ENCODE measurements at places on chromosomes 5 and 9.

DNA sequence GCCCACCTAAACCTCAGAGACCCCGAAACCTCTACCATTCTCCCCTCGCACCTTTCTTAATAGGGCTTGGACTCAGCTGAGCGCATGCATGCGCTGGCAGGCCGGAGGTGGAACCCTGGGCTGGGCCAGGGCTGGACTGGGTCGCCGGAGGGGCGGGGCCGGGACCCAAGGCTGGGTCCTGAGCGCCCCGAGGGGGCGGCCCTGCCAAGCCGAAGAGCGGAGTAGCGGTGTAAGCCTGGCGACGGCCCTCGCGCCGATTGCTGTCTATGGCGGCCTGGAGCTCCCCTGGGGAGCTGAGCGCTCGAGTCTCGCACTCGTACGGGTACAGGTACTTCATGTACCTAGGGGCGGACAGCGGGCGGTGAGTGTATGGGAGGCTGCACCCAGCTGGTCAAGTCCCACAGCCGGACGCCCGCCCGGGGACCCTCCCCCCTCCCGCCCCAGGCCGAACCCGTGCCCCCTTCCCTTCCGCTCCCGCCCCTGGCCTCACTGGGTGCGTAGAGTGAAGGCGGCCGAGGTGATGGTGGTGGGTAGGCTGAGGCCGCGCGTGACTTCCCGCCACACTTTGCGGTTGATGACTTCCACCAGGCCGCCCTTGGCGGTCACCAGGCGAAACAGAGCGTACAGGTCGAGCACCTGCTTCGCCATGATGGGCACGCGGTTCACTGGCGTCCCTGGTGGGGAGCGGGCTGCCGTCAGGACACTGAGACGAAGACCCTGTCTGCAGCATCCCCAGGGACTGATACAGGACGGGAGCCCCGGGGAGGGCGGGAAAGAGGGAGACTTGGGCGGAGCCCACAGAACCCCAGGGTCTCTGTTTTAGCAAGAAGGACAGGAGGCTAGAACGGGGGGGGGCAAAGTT, 3.3 kb upstream of the DCTN3 start:
- DNase-seq = no peak

DNA sequence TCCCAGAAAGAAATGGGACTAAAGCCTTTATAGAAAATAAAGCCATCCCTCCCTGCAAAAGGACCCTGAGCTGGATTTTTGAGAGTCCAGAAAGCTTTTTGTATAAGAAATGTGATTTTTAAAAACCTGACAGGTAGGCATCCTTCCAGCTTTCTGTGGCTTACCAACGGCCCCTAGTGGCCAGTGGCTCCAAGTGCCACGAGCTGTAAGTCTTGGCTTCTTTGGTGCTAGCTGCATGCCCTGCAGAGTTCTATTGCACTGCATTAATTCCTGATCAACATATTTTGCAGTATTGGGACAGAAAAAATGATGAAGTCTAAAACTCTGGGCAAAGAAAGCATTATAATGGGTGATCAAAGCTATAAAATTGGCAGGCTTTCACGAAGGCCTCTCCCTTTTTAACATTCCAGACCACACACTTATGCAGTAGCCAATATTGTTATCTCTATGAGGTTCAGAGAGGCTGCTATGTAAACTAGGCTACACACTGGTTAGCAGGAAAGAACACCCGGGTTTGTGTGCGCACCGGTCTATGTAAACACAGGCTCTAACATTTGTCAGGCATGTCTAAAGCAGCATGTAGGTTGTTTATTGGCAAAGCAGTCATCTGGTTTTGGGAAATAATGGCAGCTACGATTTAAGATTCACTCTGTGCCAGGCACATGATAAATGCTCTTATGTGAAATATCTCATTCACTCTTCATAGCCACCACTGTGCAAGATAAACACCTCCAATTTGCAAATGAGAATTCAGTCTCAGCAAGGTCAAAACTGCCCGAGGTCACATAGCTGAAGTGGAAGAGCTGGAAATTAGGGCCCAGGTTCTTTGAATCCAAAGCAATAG, 55.2 kb downstream of the NMUR2 start:
- peak; percentile 24 for DNase-seq

GRCh38 chr9:20698782-20699181, 14.7 kb downstream of the FOCAD start:
- DNase-seq = no peak

- DNase-seq = no peak
Measured at GRCh38 chr5:31962871-31963307, 211.2 kb downstream of the GOLPH3 start.

GRCh38 chr5:40682154-40683017, 2.7 kb downstream of the PTGER4 start:
- peak; percentile 70 for DNase-seq

DNA sequence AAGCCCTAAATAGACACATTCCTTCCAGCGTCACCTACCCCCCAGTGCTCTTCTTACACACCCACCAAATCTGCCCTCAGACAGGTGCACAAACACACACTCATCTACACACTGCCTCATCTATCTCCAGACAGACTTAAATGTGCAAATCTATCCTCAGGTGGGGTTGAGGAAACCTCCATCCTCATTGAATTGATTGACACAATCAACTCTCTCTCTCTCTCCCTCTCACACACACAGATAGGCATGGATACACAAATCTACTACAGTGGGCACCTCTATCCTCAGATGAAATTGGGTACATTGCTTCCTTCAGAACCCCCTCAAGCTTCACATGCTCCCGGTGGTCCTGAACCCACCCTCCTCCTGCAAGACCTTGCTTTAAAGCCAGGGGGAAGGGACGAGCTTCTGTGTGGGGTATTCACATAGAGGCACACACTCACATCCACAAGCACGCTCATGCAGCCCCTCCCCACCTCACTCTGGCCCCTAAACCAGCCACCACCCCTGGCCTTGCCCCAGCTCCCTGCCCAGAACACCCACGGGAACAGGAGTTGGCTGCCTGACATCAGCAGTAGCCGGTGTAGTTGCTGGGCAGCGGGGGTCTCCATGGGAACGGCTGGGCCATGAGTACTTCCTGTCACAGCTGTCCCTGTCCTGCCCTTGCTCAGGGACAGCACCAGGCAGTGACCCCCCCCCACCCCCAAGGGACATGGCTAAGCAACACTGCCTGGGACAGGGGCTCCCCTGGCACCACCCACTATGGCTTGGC, 22.8 kb downstream of the PCDH1 start:
- DNase-seq = no peak

GRCh38 chr5:162456086-162456485, 388.5 kb downstream of the GABRG2 start:
- no peak for DNase-seq

GRCh38 chr9:737400-738120, 103.9 kb upstream of the DMRT1 start:
- DNase-seq = no peak

- DNase-seq = no peak
Measured at GRCh38 chr9:35928591-35929452, 19.5 kb downstream of the SPAAR start.

DNA sequence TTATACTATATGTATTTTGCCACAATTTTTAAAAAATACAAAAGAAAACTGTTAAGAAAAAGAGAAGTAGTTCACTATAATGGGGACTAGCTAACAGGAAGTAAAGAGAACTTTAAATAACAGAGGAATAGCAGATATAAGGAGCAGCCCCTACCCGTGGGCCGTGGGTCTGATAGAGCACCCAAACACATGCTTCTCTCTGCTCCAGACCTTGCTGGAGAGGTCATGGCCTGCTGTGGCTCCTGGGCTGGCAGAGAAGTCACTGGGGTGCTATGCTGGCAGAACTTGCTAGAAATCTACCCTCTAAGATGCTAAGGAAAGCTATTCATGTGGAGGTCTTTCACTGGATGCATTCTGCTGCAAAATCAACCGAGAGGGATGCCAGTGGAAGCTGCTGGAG, 10.0 kb upstream of the TNFAIP8 start:
- DNase-seq = no peak

DNA sequence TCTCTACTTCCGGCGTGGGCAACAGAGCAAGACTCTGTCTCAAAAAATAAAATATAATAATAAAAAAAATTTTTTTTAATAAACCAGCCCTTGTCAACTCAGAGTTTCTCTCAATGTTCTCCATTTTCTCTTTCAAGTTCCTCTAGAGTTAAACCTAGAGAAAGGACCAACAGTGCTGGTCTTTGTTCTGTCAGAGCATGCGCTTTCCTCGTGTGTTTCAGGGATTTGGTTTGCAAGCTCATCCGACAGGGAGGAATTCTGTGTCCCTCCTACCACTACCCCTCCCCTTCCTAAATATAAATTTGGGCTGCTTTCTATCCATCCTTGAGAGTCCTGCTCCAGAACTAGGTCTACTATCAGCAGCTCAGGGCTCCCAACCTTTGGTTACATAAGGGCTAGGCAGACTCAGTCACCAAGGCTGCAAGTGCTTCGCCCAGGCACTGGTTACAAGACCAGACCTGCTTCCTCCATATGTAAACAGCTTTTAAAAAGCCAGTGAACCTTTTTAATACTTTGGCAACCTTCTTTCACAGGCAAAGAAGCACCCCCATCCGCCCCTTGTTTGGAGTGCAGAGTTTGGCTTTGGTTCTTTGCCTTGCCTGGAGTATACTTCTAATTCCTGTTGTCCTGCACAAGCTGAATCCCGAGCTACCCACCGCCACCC, 13.5 kb downstream of the SETX start:
- no peak for DNase-seq

- peak; percentile 65 for DNase-seq
Measured at GRCh38 chr9:81669041-81669651, 20.2 kb downstream of the TLE1 start.

DNA sequence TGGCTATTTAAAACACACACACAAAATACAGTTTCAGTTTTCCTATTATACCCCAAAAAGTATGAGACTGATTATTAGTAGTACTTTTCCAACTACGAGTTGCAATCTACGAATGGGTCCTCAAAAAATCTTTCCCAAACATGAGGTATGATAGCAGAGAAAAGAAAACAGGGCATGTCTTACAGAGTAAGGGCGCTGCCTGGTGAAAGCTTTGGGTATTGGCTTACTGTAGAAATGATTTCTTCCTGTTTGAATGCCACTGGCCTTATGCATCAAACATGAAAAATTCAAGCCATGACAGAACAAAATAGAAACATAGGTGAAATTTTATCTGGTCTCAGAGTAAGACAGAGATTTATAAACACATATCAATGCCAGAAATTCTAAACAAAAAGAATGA, 448.0 kb downstream of the SPOCK1 start:
- no peak for DNase-seq

DNA sequence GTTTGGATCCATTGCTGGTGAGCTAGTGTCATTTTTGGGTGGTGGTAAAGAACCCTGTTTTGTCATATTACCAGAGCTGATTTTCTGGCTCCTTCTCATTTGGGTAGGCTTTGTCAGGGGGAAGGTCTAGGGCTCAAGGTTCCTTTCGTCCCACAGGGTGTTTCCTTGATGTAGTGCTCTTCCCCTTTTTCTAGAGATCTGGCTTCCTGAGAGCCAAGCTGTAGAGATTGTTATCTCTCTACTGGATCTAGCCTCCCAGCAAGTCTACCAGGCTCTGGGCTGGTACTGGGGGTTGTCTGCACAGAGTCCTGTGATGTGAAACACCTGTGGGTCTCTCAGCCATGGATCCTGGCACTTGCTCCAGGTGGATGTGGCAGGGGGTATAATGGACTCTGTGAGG, 145.9 kb downstream of the HINT1 start:
- no peak for DNase-seq

DNA sequence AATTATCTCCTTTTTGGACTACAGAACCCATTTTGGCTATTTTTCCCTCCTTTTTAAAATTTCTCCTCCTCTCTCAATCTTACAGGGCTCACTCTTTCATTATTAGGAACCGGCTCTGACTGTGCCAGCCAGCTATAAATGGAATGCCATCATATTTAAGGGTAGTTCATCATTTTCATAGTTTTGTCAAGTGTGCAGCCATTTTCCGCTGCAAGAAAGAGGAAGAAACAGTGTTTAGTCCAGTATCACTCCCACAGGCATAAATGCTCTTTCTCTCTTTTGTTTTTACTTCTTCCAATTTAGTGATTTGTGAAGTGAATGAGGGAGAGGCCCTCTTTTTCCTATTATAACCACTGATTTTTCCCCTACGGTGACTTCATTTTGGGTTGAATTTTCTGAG, 290.0 kb downstream of the NR3C1 start:
- DNase-seq = no peak

DNA sequence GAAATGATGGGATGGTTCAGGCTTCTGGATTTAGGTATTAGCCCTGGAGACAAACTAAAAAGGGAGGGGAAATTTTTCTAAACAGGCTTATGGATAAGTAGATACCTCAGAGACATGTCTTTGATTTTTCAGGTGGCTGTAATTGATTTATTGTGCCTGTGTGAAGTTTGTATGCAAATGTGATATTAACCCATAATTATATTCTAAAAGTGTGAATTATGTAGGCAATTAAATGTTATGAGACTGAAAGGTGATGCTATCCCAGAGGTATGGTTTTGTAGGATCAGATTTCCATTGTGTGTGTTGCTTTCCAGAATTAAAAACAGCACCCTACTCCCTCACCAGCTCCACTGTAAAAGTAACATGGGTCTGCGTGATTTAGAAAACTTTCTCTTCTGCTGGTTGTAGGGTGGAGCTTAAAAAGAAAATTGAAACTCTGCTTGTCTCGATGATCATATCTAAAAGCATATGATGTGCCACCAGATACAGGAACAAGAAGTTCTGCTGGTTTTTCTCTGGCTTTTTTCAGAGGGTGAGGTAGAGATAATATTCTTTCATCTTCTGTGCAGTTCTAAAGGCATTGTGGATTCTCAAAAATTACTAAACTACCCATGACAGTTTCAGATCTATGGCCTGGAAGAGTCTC, 71.8 kb upstream of the TAF11L2 start:
- DNase-seq = no peak

DNA sequence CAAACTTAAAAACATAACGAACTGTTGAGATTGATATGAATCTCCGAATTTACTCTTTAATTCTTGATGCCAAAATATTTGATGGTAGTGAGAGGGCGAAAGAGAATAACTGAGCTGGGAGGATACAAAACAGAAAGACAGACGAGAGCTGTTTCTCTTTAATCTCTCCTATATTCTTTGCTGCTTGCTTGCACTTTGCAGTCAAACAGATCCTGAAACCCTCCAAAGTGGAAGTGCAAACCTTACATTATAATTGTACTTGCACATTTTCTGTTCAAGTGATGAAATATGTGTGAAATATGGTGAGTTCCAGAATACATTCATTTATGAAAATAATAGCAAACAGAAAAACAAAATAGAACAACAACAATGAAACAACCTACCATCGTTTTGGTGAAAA, 63.8 kb downstream of the PAM start:
- DNase-seq = no peak

DNA sequence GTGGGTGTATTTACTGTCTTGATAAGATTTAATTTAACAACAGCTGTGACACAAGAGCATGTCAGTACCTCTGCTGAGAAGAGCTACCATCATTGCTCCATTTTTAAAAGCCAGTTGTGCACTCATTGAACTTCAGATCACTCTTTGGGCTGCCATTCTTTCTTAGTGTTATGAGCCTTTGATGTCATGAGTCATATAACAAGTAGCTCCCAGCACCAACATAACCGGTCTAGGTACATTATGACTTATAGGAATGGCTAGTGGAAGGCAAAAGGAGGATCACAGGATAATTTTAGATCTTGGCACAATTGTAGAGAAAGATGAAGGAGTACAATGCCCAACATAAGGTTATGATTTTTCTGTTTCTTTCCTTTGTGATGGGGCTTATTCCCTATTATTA, 170.8 kb upstream of the FBN2 start:
- no peak for DNase-seq

- peak; percentile 41 for DNase-seq
Measured at GRCh38 chr5:170225326-170226128, 7.3 kb upstream of the C5orf58 start.
